ENCODE measurements at places on chromosomes 3 and 15.

DNA sequence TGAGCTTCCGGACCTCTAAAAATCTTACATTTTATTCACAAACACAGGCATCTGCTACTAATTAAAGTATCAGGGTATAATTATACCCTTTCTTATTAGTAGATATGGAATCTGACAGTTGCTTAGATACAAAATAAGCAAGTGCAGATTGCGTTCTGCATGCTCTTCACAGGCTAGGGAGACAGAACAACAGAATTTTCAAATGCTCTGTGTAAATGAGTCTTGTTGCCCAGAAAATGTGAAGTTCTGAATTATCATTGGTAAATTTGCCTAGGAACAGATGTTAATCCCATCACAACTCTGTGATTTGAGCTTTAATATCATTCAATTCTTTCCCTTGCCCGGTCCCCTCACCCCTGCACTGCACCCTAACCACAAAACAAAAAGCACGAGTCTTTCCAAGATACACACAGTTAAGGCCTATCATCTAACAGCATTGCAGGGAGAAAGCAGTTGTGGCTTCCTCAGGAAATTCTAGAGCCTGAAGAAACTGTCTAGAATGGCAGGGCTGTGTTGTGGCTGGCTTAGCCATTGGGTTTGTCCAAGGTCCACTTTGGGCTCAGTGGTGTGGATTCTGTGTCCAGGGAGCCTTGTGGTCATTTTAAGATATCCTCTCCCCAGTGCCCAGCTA, 119.8 kb downstream of the PDCD6IP start:
- DNase-seq: peak; percentile 17

DNA sequence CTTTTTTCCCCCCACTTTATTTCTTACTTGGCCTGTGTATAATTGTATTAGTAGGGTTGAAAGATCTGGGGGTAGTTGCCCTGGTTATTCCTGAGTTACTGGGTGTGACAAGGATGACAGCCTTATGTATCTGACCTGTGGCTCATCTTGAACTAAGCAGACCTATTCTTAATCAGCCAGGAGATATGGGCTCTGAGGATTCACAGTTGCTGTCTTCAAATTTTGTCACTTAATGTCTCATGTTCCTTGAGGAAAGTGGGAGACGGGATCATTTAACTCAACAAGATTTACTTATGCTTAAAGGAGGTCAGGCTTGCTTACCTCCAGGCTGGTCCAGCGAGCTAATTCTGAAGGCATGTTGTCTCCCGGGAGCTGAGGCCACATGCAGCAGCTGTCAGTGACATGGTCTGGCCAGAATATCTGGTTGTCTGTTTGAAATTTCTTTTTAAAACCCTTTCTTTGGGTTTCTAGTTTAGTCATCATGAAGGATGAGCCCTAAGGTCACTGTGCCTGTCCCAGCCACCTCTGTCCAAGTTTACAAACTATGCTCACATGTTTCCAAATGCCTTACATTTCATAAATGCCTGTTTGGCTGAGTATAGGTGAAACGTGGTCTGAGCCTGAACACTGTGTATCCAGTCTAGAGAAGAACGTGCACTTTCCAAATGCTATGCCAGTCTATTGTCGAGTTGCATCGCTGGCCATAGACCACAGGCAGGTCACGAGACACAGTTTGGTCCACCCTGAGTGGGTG, 26.8 kb downstream of the LRTM1 start:
- no peak for DNase-seq

DNA sequence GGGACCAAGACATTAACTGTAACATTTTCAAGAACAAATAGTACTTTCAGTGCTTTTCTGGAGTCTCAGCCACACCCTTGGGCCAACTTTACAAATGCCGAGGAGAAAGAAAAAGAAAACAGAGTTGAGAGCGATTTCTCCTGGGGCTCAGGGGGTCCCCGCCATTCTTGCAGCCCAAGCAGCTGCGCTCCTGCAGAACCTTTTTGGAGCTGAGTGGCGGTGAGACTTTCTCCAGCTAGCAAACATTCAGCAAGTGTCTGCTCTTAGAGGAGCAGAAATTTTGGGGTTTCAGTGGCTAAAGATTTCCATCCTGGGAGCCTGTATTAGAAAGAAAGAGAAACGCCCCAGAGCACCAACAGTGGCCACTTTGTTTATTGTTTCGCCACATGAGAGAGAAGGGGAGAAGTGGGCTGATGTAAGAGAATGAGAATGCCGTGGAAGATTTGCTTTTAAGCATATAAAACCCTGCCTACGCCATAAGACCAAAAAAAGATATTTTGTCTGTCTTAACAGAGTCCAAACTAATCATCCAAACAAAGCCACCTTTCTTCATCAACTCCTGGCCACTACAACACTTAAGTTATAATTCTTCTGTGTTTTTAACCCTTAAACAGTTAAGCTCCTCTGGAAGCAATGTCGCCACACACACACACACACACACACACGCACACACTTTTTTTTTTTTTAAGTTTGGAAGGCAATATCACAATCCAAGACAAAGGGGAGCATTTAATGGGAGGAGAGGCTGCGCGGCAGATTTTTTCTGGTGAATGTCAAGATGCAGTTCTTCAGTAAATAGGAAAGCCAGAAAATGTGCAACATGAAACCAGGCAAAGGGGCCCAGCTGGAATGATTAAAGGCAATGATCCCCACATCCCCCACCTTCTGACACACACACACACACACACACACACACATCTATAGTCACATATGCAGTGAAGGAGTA, 19.2 kb downstream of the EID1 start:
- DNase-seq: no peak

DNA sequence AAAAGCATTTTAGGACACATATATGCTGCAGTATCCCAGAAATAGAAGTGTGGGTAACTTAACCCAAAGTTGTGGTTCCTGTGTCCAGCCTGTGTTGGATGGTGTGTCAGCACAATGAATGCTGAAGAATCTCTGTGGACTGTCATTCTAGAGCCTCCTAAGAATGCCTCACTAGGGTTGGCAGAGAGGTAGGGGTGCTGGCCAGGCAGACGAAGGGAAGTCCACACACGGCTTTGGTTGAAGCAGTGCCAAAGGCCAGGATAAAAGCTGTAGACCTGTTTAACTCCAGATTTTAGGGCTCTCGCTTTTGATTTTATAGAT, 43.7 kb upstream of the TIPARP start:
- no peak for DNase-seq

DNA sequence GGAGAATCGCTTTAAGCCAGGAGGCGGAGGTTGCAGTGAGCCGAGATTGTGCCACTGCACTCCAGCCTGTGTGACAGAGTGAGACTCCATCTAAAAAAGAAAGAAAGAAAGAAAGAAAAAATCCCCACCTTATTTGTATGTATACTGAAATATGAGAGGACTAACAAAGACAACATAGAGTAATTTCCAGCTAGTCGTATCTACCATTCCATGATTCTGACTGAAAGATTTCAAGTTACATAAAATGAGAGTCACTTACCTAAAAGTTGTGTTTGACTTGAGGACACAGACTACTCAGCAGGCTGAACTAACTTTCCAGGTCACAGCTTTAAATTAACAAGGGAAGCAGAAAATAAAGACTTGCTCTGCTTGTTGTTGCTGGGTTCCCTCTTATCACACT, 18.8 kb upstream of the PRKCI start:
- no peak for DNase-seq

GRCh38 chr3:44957986-44958385, 18.0 kb downstream of the ZDHHC3 start:
- no peak for DNase-seq

DNA sequence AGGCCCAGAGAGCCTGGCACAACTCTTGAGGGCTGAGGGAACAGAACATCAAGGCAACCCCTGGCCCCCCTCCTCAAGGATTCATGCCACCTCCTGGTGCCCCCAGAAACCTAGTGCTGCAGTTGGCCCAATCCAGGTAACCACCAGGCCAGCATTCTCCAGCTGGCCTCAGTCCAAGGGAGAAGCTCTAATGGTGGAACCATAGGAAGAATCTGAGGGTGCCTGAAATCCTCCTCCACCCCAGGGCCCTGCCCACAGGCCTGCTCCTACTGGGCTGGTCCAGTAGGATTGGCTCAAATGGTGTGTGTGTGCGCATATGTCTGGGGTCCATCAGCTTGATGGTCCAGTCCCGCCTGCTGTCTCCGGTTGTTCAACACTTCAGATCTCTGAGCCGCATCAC, 7.7 kb downstream of the HYAL2 start:
- DNase-seq: no peak

DNA sequence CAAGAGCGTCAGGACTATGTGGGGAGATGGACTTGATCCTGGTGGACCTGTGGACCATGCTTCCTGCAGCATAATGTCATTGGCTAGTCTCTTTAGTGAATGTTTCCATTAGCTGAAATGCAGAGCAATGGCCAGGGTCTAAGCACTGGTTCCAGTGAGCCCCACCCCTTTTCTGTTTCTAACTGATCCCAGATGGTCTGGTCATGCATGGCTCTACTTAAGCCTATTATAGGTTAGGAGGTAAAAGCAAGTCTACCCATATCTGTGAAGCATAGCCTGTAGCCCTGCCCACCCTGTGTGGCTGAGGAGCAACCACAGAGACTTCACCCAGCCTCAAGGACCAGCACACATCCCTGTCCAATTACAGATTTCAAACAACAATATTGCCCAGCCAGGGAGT, 419.2 kb downstream of the ZNF385D start:
- no peak for DNase-seq

DNA sequence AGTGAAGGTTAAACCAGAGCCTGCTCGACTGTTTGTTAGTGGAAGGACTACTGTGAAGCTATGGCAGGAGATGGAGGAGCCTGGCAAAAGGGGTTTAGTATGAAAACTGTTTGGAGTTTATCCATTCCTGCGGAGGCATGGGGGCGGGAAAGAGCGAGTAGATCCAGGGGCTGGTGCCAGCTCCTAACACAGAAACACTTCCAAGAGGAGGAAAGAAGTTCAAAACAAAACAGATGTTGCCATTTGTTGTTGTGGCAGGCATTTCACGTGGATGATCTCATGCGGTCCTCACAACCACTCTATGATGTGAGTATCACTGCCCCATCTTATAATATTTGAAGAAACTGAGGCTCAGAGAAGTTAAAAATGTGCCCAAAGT, 30.7 kb upstream of the KY start:
- DNase-seq: no peak

DNA sequence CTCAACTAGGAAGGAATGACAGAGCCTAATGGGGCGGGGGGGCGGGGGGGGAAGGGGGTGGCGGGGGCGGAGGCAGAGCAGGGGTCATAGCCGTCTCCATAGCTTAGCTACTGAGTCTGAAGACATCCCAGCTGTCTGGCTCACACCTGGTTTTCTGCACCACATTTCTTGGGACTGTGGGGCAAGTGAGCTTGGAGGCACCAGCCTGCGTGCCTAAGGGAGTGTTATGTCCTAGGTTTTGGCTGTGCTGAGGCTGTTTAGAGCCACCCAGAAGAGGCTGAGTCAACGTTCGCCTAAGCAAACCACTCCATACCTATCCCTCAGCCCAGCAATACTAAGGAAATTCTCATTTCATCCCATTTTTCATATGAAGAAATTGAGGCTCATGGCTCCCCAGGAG, 1.4 kb downstream of the IL17RD start:
- DNase-seq: no peak

- DNase-seq: no peak
Observed at GRCh38 chr3:99958222-99958912, 140.7 kb downstream of the CMSS1 start.

DNA sequence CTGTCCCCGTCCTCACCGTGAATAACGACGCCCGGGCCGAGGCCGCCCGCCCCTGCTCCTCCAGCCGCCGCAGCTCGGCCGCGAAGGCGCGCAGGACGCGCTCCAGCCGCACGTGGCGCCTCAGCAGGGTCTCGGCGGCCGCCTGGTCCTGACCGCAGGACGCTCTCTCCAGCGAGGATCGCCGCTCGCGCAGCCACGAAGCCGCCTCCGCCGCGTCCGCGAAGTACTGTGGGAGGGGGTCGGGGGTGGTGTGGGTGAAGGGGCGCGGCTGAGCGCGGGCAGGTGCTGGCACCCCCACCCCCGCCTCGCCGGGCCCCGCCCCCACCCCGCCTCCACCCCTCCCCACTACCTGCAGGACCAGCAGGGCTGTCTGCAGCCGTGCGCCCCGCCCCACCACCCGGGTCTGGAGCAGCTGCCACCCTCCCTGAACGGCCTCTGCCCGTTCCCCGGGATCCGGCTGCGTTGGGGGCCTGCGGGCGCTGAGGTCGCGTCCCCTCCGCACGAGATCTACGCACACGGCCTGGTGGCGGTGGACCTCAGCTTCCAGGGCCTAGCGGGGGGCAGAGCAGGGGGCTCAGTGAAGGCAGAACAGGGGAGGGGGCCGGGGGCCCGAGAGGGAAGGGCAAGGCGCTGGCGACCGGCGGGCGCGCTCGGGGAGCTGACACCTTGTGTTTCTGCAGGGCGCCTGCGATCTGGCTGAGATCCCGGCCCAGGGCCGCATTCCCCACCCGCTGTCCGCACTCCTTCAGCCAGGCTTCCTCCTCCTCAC, 11.7 kb downstream of the SPTBN5 start:
- no peak for DNase-seq

DNA sequence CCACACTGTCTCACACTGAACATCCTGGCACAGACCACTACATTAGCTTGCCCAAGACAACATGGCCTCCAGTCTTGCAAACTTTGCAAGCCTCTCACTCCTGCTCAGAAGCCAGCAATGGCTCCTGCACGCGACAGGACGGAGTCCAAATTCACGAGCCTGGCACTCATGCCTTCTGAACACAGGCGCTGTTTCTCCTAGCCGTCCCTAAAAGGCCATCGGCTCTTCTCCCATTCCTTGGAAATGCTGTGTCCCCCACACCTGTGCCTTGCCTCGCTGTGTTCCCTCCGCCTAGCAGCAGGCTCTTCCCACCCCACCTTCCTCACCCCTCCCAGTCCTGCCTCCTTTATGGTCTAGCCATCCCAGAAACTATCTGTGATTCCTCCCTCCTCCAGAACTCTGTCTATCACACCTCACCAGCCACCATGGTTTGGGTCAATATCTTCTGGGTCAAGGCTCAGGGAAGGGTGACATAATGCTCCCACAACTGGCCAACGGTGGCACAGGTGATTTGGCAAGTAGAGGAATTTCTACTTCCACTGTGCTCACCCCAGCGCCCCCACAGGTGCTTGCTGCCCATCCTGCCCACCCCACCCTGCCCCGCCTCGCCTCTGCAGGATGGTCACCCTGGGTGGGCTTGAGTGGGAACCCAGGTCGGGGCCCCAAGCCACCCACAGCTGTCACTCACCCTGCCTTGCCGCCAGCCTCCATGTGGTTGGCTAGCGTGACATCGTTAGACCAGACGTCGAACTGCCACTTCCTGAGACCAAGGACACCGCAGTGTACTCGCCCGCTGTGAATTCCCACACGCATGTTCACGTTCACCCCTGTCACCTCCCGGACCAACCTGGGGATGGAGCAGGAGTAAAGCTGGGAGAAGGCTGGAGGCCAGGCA, 120.7 kb downstream of the ADCY5 start:
- DNase-seq: no peak

- no peak for DNase-seq
Observed at GRCh38 chr3:102304550-102304949, 130.3 kb upstream of the ZPLD1 start.

- no peak for DNase-seq
Observed at GRCh38 chr3:21508246-21508645, 242.8 kb downstream of the ZNF385D start.

GRCh38 chr15:84813931-84814330, 3.2 kb upstream of the ALPK3 start:
- no peak for DNase-seq
